ENCODE measurements at places on chromosomes 11 and 22. TPM values are rescaled to one million over a fixed set of nuclear protein-coding genes. Genes with fewer than 3 reads are reported as not detected.

- peak; percentile 69 for DNase-seq
Observed at GRCh38 chr11:57387289-57388030, 3.0 kb downstream of the PRG2 start.

CRKL gene
- total RNA-seq, result 37.5 TPM

LRRC74B gene
- not detected for total RNA-seq

KRTAP5-7 gene
- total RNA-seq, result not detected

XKR3 gene
- total RNA-seq, result not detected

SERPIND1 gene
- total RNA-seq, result not detected

- no peak for DNase-seq
Observed at GRCh38 chr11:65431451-65432099, 9.0 kb downstream of the NEAT1 start.

ASCL2 gene
- 0.69 TPM for total RNA-seq

GRCh38 chr11:59754859-59755700 lies at the start of gene STX3:
STX3 (plus strand) TSS chr11:59755376; CDS start chr11:59755606, 230 bp downstream.
- peak; percentile 88 for DNase-seq

DNA sequence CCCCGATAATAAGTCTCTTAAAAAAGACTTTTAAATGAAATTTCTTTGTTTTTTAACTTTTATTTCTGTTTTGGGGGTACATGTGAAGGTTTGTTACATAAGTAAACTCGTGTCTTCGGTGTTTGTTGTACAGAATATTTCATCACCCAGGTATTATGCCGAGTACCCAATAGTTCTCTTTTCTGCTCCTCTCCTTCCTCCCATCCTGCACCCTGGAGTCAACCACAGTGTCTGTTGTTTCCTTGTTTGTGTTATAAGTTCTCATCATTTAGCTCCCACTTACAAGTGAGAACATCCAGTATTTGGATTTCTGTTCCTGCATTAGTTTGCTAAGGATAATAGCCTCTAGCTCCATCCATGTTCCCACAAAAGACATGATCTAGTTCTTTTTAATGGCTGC lies 1.6 kb upstream of the GSTP1 start:
- no peak for DNase-seq

DNA sequence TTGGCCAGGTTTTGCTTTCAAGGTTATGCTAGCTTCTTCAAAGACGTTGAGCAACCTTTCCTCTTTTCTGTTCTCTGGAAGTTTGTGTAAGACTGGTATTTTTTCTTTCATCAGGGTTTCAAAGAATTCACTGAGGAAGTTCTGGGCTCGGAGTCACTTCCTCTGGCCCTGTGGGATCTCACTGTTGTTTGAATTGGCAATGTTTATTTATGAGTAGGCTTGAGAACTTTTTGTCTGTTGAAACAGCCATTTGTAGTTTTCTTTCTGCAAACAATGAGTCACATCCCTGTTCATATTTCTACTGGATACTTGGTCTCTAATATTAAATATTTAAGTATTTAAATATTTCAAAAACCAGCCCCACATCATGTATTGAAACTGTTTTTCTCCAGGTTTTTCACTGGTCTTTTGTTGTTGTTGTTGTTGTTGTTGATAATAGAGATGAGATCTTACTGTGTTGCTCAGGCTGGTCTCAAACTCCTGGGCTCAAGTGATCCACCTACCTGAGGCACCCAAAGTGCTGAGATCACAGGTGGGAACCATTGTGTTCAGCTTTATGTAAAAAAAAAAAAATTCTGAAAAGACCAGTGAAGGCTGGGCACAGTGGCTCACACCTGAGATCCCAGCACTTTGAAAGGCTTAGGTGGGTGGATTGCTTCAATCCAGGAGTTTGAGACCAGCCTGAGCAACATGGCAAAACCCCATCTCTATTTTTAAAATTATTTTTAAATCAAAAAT lies 26.9 kb downstream of the SUSD2 start:
- DNase-seq, result no peak

- DNase-seq, result no peak
Observed at GRCh38 chr11:78476066-78476465, 58.4 kb upstream of the GAB2 start.

DNA sequence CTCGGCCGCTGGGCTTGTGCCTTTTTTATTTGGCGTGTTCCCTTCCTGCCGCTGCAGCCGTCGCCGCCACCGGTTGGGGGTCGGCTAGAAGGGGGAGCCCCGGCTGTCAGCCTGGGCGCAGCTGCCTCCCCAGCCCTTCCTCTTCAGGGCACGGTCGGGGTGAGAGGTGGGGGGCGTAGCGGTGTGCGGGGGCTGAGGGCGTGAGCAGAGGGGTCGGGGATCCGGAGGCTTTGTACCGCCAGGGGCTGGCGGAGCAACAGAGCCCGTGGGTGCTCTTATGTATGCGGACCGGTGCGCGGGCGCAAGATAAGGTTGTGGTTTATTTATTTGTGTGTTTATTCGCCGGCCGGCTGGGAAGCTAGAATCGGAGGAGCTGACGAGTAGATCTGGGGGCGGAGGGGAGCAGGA lies 477 bp downstream of the ZBTB16 start:
- DNase-seq, result peak; percentile 85

- no peak for DNase-seq
Observed at GRCh38 chr22:47297261-47298016, 535.0 kb downstream of the TBC1D22A start.

DNA sequence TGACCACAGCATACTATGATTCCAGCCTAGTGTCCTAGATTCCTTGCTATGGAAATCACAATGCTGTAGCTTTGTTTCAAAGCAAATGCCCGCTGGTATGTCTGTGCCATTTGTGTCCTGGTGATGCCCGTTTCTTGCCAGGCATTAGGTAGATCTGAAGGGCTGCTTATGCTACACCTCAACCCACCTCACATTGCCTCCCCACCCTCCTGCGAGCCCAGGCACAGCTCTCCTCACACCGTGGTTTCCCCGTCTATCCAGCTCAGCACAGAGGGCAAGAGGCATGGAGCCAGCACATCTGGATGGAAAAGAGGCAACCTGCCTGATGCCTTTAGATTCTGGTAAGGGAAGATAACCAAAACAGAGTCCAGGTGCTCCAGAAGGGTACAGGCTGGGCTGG lies 307.4 kb upstream of the B3GAT1 start:
- DNase-seq, result peak; percentile 59

GRCh38 chr11:34850334-34850733 lies 65.8 kb downstream of the APIP start:
- no peak for DNase-seq
